COR-L47 (cell line): ENCODE measurements at places on chromosomes 16 and 17.

DNA sequence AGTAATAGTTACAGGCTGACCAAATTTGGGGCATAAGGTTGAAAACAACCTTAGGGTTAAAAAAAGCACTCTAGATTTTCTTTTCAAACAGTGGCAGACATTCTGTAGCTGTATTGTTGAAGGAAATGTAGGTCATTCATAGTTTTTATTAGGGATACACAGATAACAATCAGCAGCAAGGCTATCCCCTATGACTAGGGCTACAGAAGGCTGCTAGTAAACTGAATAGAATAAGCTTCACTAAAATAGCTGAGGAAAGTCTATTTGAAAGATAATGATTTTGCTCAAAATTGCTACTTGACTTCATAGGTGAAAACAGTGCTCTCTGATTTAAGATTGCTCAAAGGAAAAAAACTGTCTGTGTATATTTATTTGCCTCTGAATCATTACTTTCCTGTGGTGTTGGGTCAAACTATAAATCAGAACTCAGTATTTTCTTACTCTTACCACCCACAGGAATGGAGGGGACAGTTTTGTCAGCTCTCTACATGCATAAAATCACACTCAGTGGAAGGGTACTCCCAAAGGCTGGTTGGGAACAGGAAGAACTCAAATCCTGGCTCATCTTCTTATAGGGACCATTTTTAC is 24.8 kb downstream of the RPGRIP1L start:
- DNase-seq = no peak

DNA sequence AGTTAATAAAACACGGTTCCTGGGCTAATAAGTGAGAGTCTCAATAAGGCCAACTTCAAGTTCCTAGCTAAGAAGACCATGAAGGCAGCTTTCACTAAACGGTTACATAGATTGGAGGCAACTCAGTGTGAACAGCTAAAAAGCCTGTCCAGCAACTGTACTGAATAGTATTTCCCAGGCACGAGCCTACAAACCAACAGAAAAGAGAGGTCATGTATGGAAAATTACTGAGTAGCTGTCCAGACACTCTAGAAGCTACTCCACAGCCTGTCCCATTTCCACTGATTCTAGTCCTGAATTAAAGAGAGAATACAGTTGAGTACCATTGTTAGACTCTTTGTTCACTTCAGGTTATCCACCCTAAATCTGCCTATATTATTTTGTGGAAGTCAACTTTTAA is 36.5 kb upstream of the C17orf78 start:
- no peak for DNase-seq

DNA sequence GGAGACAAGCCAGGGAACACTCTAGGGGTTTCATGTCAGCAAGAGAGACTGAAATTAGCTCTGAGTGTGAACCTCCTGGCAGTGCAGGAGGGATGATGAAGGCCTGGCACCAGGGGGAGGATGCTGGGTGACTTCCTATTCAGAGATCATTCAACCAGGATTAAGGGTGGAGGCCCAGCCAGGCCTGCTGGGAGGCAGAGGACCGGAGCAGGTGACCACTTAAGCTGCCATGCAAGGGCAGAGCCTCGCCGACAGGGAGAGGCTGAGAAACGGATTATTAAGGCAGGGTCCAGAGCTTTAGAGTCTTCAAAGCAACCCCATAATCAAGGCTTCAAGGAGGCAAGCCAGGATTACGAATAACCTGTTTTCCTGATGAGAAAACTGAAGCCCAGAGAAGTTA is 10.6 kb upstream of the SRCIN1 start:
- DNase-seq = no peak

- DNase-seq = no peak
Measured at GRCh38 chr17:38544839-38545209, 60.9 kb downstream of the SRCIN1 start.

DNA sequence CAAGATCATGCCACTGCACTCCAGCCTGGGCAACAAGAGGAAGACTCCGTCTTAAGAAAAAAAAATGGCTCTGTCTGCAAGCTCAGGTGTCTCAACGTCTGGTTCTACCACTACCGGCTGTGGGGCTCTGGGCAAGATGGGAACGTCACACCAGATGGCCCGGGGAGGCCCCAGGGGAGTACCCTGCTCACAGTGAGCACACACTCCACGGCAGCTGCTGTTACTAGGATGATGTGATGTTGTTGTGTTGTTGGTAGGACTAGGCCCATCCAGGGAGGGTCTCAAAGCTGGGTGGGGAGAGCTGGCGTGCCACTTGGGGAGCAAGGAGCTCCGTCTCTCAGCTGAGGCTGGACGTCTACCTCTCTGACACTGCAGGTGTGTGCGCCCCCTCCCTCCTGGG is 9.4 kb upstream of the NPTX1 start:
- DNase-seq = no peak

GRCh38 chr16:9090101-9090959 is 1.1 kb upstream of the HAPSTR1 start:
- no peak for DNase-seq

- DNase-seq = peak; percentile 89
Measured at GRCh38 chr17:66661411-66662256, 173.3 kb upstream of the CACNG5 start.

GRCh38 chr16:75304521-75305363 is 53.3 kb upstream of the BCAR1 start:
- no peak for DNase-seq
